Ovary (tissue), 10 donors: ENCODE measurements at places on chromosomes 6 and 20. TPM values are rescaled to one million over a fixed set of nuclear protein-coding genes. Genes with fewer than 3 reads are reported as not detected.
A peak's percentile ranks its signal among the peaks of the same experiment; 100 is the strongest.

C6orf62 gene
- polyA plus RNA-seq = 60.7 TPM

DNA sequence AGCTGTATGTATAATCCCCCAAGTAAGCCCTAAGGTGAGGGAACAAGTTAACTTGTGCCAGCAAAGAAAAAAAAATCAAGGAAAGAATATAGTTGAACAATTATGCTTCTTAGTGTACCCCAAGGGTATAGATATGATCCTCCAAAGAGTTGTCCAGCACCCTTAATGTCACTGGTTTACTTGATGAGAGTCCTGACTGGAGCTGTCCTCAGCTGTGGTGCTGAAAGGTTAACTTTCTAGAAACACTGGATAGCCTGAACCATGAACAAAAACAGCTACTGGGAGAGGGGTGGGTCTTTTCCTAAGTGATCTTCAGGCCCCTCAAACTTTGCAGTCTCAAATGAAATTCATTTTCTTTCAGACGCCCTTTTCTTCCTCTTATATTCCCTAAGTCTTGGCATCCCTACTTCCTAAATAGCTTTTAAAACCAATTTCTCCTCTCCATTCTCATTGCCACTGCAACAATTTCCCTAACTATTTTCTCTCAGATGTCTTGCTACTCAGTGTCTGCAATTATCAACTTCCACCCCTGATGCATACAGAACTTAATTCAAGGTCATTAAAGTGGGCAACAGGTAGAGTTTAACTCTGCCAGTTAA, 83.5 kb upstream of the PROKR2 start:
- H3K36me3 ChIP-seq = no peaks in the 10 kb centered on the region
- H3K27me3 ChIP-seq = no peaks in the 10 kb centered on the region
- no peak for DNase-seq
- no peak overlapping the region for H3K27ac ChIP-seq
- no peaks in the 10 kb centered on the region for H3K4me1 ChIP-seq

HCRTR2 gene
- not detected for polyA plus RNA-seq

SLC17A3 gene
- polyA plus RNA-seq = 0.35 TPM

GRCh38 chr20:49887251-49888211, 27.8 kb downstream of the SPATA2 start:
- no peaks in the 10 kb centered on the region for H3K36me3 ChIP-seq
- H3K4me3 ChIP-seq = no peak overlapping the region
- peaks cover 21% of the 10 kb centered on the region for H3K4me1 ChIP-seq

DNA sequence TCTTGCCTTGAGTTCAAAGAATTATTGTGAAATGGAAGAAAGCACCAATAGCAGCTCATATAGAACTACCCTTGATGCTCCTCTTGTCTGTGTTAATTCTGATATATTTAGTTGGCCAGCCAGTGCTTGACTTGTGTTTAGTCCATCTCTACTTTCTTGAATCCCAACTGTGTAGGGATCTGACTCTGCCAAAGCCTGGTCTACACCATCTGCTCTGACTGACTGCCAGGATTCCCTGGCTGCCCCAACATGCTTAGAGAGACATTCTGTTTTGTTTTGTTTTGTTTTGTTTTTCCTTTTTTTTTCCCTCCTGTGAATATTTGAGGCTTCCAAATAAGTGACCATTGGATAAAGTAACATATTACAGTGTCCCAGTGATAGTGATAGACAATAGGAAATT, 953.7 kb upstream of the MANEA start:
- no peak overlapping the region for H3K27ac ChIP-seq
- no peaks in the 10 kb centered on the region for H3K36me3 ChIP-seq
- no peaks in the 10 kb centered on the region for H3K27me3 ChIP-seq
- no peak for DNase-seq
- H3K4me1 ChIP-seq = no peaks in the 10 kb centered on the region

DNA sequence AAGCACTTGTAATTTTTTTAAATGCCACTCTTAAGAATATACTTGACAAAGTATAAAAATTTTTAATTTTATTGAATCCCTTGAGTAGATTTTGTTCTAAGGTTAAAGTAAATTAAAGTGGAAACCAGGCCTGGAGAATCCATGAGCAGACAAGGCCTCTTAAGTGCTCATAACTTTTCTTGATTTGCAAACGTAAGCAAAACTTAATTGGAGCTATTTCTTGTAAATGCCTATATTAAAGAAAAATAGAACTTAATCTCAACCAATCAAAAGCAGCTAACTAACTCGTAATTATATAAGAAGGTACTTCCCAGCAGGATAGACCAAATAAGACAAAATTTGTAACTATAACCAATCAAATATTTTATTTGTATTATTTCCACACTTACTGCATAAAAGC, 12.7 kb upstream of the DEFB129 start:
- H3K27ac ChIP-seq = no peak overlapping the region
- no peak for DNase-seq
- H3K4me1 ChIP-seq = no peaks in the 10 kb centered on the region
- H3K36me3 ChIP-seq = no peaks in the 10 kb centered on the region
- no peaks in the 10 kb centered on the region for H3K27me3 ChIP-seq
- no peak overlapping the region for H3K4me3 ChIP-seq

DNA sequence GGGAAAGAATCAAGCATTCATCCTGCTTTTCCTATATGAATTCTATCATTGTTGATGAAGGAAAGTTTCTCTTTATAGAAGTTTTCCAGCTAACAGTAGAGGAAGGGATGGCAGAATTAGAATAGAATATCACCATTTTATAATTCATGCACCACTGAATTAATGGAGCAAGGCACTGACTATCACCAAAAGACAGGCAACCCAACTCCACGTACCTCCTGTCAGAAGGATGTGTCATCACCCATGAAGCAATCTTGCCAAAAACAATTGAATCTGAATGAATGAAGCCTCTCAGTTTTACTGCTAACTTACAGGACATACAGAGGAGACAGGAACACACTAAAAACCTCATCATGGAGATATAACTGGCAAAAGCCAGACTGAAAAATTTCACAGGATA, 122.4 kb downstream of the NFATC2 start:
- no peak overlapping the region for H3K27ac ChIP-seq
- no peaks in the 10 kb centered on the region for H3K36me3 ChIP-seq
- H3K27me3 ChIP-seq = no peaks in the 10 kb centered on the region

GRCh38 chr20:40648210-40649072, 40.6 kb downstream of the MAFB start:
- H3K4me3 ChIP-seq = no peak overlapping the region
- no peaks in the 10 kb centered on the region for H3K27me3 ChIP-seq
- peaks cover 4% of the 10 kb centered on the region for H3K4me1 ChIP-seq
- no peak for DNase-seq

DNA sequence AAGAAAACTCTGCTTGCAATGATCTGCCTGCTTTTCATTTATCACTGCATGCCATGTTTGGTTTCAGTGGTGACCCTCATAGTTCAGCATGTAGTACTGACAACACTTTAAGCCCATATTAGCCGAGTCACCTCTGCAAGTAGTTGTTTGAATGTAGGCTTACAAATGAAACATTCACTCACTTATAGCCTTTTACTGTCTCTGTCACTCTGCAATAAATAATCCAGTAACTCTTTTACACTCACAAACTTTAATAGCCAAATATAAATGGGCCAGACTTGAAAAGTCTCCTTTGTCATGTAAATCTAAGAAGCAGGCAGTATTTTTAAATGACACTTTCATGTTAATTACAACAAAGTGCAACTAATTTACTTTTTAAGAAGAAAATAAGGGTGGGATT, 1460.0 kb upstream of the ADGRB3 start:
- no peaks in the 10 kb centered on the region for H3K4me1 ChIP-seq
- no peak overlapping the region for H3K27ac ChIP-seq
- no peaks in the 10 kb centered on the region for H3K27me3 ChIP-seq
- H3K4me3 ChIP-seq = no peak overlapping the region
- DNase-seq = no peak

GRCh38 chr20:38531021-38531420, 50.0 kb upstream of the ADIG start:
- H3K36me3 ChIP-seq = no peaks in the 10 kb centered on the region
- no peak overlapping the region for H3K4me3 ChIP-seq
- no peak overlapping the region for H3K27ac ChIP-seq
- H3K4me1 ChIP-seq = no peaks in the 10 kb centered on the region

DNA sequence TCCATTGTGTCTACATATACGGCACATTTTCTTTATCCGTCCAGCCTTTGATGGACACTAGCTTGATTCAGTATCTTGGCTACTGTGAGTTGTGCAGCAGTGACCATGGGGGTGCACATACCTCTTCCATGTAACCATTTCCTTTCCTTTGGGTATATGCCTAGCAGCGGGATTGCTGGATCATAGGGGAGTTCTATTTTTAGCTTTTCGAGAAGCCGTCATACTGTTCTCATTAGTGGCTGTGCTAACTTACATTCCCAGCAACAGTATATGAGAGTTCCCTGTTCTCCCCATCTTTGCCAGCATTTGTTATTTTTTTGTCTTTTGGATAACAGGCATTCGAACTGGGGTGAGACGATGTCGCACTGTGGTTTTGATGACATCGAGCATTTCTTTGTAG, 395.0 kb downstream of the SMOC2 start:
- no peaks in the 10 kb centered on the region for H3K36me3 ChIP-seq
- no peak overlapping the region for H3K27ac ChIP-seq
- no peak overlapping the region for H3K4me3 ChIP-seq
- peaks cover 11% of the 10 kb centered on the region for H3K4me1 ChIP-seq

ARMC12 gene
- 1.3 TPM for polyA plus RNA-seq

- DNase-seq = no peak
- H3K27me3 ChIP-seq = no peaks in the 10 kb centered on the region
- peaks cover 6% of the 10 kb centered on the region for H3K4me1 ChIP-seq
- H3K27ac ChIP-seq = peak overlapping the region; percentile 96
- H3K36me3 ChIP-seq = no peaks in the 10 kb centered on the region
Measured at GRCh38 chr6:28336284-28337120, 554 bp upstream of the ZSCAN31 start.
